ENCODE measurements at places on chromosomes 12 and 14.

DNA sequence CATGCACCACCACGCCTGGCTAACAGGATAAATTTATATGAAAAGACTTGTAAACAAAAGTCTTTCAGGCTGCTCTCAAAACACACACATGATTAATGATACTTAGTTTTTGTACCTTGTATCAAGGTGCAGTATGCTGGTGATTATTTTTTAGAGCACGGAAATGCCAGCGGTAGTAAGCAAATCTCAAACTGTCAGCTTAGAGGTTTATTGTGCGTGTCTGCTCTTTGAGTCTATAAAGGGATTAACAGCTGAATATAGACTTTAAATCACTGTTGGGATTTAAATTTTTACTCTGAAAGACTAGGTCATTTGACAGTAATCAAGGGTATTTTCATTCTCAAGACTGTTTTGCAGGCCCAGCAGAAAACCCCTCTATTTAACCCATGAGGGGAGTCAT, 50.5 kb downstream of the PLEKHA5 start:
- DNase-seq, result no peak

GRCh38 chr14:79614448-79614847, 596.9 kb downstream of the DIO2 start:
- no peak for DNase-seq

DNA sequence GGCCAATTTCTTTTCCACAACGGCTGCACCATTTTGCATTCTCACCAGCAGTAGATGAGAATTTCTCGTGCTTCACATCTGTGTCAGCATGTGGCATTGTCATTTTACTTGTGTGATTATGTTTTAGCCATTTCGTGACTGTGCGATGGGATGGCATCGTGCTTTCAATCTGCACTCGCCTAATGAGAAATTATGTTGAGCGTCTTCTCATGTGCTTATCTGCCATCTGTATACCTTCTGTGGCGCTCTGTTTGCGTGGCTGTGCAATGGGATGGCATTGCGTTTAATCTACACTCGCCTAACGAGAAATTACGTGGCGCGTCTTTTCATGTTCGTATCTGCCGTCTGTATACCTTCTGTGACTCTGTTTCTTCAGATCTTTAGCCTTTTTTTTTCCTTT, 14.9 kb upstream of the GPR132 start:
- no peak for DNase-seq

GRCh38 chr12:49292729-49293055, 2.3 kb upstream of the PRPH start:
- DNase-seq, result no peak

- no peak for DNase-seq
These were observed 51.9 kb downstream of the GALNT8 start for GRCh38 chr12:4771960-4772566.

- DNase-seq, result no peak
These were observed 50.7 kb upstream of the KCNC2 start for GRCh38 chr12:75260316-75260715.

DNA sequence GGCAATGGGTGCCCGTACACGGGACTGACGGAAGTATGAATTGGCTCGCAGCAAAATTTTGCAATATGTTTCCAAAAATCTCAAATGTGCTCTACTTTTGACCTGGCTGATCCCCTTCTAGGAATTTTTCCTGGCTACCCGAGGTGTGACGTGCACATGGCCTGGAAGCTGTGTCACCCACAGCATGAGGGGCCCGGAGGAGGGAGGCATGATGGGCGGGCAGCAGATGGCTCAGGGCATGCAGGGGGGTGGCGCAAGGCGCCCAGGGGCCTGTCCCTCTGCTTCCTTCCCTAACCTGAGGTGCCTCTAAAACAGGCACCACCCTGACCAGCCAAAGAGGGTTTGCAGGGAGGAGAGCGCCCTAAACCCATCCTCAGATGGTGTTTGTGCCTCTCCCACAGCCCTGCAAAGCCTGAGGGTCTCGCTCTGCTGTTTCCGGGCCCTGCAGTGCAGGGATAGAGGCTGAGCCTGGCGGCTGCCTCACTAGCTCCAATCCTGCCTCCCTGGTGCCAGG, 6.7 kb downstream of the GPR132 start:
- DNase-seq, result no peak

DNA sequence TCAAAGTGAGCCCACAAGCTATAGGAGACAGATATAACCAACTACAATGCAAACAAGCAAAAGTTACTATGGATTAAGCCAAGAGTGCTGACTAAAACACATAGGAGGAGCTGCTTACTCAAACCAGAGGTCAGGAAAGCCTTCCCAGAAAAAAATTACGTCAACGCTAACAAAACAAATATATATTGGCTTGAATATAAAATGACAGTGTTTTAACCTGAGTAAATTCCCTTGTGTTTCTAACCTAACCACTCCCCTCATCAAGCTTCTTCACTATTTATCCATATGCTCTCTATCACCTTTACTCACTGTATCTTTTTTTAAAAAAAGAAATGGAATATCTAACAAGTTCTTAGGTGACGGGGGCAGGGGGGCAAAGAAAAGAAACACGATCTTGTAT, 115.9 kb downstream of the MED13L start:
- DNase-seq, result no peak

- DNase-seq, result no peak
These were observed 56.6 kb downstream of the MAX start for GRCh38 chr14:65045709-65046108.

DNA sequence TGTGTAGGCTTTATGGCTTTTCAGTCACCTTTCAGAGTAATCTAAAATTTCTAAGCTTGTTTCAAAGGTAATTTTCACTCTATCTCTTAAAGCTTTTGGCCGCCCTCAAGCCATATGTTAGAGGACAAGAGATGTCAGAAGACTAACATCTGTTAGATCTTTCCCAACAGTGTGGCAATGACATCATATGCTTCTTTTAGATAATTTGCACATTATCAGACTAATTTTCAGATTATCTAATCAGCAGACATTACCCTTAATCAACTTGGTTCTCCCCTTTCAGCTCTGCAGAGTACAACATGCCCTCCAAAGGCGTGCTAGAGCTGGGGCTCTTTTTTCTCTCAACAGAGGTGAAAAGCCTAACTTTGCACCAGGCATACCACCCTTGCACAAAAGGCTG, 207.1 kb downstream of the DPF3 start:
- no peak for DNase-seq

- DNase-seq, result no peak
These were observed 7.8 kb downstream of the RPAP3 start for GRCh38 chr12:47698055-47698454.

DNA sequence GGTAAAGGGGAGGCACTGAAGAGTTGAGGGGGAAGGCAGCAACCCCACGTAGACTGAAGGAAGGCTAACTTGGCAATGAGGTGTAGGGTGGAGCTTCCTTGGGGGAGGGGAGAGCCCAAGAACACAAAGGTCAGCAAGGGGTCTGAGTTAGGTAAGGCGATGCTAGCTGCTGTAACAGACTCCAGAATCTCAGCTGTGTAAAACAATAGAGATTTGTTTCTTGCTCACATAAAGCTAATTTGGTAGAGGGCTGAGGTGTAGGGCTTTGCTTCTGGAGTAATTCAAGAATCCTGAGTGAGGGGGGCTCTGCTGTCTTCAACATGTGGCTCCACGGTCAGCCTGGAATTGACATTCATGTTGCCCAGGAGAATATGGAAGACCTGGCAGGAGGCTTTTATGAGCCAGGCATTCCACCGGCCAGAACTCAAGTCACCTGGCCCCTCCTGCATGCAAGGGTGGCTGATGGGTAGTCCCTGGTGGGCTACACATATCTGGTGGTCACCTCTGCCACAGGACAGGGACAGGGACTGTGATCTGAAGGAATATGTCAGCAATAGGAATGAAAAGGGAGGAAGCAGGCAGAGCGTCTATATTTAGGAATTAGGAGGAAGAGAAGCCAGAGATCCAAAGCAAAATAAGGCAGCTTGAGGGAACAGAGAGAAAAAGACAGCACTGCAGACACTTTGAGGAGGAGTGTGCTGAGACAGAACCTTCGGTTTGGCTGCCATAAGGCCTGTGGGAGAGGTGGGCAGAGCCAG, 153.7 kb downstream of the ZFP36L1 start:
- DNase-seq, result no peak

DNA sequence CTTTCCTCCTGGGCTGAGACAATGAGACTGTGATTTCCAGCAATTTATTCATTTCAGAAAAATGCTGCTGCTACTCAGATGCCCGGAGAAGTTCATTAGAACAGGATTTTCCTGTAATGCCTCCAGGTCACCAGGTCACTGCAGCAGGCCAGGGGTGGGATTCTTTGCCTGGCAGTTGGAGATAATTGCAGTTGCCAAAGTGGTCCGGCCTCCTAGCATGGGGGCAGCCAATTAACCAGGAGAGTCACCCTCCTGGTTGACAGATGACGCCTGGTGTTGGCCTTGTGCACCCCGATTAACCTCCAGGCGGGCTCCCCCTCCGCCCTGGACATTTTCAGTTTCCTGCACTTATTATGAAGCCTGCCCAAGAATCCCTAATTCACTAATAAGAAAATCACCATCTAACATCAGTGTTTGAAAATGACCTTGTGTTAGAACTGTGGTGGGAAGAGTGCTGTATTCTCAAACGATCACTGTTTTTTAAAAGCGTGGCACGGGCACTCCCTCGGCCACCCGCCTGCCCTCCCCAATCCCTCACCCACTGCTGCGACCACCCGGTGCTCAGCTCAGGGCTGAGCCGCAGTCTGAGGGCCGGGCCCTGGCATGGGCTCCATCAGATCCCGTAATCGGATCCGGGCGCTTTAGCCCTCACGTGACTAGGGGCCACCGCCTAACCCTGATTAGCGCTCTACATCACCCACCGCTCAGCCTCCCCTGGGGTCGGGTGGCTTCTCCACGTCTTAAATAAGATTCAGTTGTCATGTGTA, 12.9 kb downstream of the RIMBP2 start:
- DNase-seq, result no peak

GRCh38 chr14:91681893-91682563, 49.9 kb downstream of the CATSPERB start:
- peak; percentile 6 for DNase-seq

DNA sequence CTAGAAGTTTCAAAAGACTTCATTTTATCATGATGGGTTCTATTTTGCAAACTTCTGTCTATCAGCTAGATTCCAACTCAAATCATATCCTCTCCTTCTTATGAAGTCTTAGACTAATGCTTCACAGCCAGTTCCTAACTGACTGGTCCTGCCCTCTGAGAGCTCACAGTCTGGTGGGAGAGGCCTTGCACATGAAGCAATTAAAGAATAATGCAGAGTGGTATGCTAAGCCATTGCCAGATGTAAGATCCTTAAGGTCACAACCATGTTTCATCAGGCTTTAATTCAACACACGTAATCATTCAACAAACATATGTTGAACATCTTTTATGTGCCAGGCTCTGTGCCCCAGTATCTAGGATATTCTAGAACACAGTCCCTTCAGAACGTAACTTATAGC, 125.8 kb upstream of the TMPO start:
- no peak for DNase-seq

- no peak for DNase-seq
These were observed 5.3 kb downstream of the SLC41A2 start for GRCh38 chr12:104952816-104953215.

- DNase-seq, result no peak
These were observed 10.4 kb downstream of the ITPK1 start for GRCh38 chr14:93105362-93105761.

- DNase-seq, result no peak
These were observed 268.9 kb downstream of the RAD51B start for GRCh38 chr14:68088451-68088854.

- no peak for DNase-seq
These were observed 843 bp upstream of the NUAK1 start for GRCh38 chr12:106139422-106140171.

- DNase-seq, result no peak
These were observed 139.0 kb upstream of the NCOR2 start for GRCh38 chr12:124706363-124706762.

- no peak for DNase-seq
These were observed 18.7 kb downstream of the TSHR start for GRCh38 chr14:80973931-80974641.

- no peak for DNase-seq
These were observed 192.1 kb downstream of the TMEM132C start for GRCh38 chr12:128459067-128459466.

DNA sequence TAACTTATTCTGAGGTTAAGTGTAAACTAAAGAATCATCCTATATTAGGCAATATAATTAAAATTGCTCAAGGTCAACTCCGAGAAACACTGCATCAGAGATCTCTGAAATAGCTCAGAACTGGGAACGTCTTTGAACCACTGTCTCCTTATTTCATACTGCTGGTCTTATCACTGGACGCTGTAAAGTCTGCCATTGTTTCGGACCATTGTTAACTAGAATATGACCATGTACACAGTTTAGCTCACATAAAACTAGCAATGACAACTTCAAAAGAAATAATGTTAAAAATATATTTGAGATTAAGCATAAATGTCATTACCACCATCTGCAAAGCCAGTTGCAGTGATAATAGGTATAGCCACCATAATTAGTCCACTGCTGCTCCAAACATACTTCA, 2.9 kb downstream of the ABCD2 start:
- DNase-seq, result no peak

DNA sequence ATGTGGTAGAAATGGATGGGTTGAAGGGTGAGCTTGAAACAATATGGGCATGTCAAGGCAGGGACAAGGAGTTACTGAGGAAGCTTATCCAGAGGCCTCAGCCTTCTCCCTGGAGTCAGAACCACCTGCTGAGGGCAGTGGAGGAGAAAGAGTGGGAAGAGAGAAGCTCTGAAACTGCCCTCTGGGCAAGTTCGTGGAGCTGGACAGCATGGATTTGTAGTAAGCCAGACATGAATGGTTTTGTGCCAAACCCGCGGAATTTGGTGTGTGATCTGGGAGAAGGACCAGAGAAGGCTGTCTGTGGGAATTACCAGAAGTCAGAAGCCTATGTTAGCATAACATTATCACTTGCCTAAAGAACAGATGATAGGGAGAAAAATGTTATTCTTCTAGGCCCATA, 164.8 kb downstream of the SLC41A2 start:
- no peak for DNase-seq

DNA sequence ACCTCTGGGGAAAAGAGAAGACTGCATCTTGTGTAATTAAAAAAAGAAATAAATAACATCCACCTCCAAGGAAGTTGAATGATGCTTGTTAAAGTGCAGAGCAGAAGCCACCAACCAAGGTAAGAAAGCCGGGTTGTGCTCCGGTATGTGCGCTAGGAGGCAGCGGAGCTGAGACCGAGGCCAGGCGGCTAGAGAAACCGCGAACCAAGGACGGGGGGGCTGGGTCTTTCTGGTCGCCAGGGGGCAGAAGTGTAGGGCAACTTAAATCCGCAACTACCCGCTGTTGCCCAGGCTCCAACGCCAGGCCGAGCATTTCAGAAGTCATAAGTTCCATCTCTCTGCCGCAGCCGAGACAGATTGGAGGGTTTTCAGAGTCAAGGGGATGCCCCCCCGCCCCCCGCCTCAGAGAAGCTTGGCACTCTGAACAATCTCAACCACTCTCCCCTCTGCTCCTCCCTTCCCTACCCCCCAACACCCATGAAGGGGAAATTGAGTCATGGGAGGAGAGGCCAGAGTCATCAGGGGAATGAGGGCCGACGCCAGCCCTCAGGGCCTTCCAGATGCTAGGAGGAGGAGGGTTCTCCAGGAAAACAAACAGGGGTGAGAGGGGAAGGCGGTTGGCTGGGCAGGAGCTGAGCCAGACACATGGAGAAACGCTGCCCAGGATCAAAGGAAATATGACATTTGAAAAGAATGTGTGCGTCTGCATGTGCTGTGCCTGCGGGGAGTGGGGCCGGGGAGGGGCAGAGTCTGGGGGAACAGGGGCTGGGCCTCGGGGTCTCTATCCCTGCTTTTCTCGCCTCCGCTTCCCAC, 2.2 kb upstream of the NFATC4 start:
- peak; percentile 67 for DNase-seq

Measured in stimulated activated CD4-positive, alpha-beta T cell treated with anti-CD3 and anti-CD28 coated beads, TNF-alpha, amount 100 ng/mL, for 48 hours (primary cell).